Substantia nigra (tissue), 51 donors: ENCODE measurements at places on chromosomes 12 and 14.

GRCh38 chr12:80491166-80491565 lies 47.1 kb downstream of the PTPRQ start:
- DNase-seq = no peak

- DNase-seq = no peak
Measured at GRCh38 chr12:98058838-98059237, 456.6 kb upstream of the TMPO start.

- DNase-seq = no peak
Measured at GRCh38 chr14:71181215-71182003, 274.1 kb downstream of the PCNX1 start.

DNA sequence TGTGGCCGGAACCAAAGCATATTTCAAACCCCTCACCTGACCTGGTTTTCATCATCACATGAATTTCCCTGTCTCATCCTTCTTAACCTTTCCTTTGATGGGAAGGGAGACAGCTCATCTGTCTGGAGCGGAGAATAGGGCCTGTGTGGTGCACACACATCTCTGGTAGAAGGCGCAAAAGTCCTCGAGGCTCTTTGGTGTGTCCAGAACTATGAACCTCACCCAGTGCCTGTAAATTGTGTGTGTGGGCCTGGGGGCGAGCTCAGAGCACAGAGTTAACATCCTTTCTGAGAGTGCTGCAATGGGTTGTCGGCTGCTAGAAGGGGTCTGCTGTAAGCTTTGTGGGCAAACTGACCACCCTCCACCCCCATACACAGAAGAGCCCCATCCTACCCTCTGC lies 749 bp downstream of the GALNT6 start:
- DNase-seq = no peak

- DNase-seq = no peak
Measured at GRCh38 chr14:24721775-24722174, 87.8 kb upstream of the GZMB start.

DNA sequence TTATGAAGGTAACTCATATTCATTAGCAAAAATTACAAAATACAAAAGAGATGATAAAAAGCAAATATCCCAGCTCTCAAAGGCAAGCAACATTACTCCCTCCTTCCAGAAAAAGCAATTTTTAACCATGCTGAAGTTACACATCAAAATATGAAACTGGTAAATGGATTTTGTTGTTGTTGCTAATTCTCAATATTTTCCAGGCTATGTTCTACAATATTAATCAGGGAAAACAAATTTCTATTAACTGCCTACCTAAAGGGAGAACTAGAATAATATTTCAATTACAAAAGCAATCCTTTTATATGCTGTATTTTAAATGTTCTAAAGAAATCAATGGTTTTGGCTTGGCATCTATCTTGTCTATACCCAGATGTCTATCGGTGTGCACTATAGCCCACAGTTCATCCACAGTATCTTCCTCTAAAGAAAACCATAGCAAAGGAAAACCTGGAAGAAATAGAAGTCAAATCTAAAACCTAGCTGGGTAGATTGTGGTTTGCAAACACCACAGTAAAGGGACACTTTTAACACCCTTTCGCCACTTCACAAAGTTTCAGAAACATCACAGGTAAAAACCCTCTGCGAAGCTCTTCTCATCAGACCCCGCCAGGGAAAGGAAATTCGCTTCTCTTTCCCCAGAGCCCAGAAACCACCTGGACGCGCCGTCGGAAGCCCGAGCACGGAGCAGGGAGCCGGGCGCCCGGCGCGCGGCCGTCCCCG lies 32.0 kb downstream of the TC2N start:
- no peak for DNase-seq

- no peak for DNase-seq
Measured at GRCh38 chr14:99079061-99079727, 192.8 kb downstream of the BCL11B start.

DNA sequence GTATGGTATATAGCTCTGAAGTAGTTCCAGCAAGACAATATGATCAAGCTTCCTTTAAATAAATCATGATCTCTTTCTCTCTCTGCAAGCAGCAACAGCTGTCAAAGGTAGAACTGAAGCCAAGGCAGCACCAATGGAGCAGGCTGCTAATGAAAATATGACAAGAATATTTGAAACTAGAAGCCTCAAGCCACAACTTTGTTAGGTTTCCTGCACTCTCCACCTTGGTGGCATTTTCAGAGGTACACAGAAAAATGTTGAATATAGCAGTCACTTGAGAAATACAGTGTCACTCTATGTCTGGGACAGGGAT lies 43.8 kb upstream of the PSMA6 start:
- no peak for DNase-seq

DNA sequence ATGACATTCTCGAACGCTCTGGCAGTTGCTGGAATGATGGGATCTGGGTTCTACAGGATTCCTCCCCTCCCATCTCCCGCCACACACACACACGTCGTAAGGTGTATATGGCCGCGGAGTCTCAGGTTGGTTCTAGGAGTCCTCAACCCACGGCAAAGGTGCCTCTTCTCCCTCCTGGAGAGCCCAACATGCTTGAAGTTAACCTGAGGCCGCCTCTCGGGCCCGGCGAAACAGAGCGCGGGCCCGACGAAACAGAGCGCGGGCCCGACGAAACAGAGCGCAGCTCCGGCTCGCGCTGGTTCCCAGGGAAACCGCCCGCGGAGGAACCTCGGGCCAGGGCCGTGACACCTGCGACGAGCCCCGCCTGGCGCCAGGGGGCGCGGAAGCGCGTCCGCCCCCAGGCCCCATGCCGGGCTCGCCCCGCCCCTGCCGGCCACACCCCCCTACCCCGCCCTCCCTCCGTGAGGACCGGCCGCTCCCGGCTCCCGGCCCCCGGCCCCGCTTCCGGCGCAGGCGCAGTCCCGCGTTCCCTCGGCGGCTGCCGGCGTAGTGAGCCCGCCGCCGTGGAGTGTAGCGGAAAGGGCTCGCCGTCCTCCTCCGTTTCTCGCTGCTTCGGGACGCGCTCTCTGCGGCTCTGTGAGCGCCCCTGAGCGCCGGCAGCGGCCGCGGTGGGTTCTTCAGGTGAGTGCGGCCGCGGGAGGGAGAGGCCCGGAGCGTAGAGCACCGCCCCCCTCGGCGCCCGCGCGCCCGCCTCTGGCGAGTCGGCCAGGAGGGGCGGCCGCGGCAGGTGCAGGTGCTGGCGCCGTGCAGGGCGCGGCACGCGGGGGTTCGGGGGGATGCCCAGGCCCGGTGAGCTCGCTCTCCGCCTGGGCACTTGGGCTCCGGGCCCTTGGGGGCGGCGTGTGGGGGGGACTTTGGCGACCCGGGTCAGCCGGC lies at the start of gene RAB3IP:
TSS of gene RAB3IP (plus strand) at position 510 of the 936 bp plus-strand sequence. CDS start 16,549 bp downstream, outside the sequence.
- DNase-seq = peak; percentile 74

DNA sequence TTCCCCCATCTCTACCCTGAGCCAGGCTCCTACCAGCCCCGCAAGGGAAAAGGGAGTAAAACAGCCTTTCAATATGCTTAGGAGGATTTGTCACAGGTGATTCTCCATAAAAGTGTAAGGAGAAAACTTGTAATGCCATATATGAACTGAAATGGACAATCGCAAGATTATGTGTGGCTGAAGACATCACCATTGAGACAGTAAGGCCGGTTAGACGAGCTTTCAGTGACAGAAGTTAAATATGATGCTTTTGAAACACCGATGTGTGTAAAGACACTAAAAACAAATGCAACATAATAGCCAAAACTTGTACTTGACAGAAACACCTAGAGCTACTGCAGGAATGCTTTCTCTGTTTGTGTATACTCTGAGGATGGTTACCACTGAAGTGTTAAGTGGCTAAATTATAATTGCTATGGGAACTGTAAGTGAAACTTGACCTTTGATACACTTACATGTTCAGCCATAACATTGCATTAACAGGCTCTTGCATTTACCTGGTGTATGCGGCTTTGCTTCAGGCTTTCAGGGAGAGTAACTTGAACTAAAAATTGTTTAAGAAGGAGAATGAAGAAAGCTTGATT lies 42.3 kb downstream of the FAR2 start:
- no peak for DNase-seq

DNA sequence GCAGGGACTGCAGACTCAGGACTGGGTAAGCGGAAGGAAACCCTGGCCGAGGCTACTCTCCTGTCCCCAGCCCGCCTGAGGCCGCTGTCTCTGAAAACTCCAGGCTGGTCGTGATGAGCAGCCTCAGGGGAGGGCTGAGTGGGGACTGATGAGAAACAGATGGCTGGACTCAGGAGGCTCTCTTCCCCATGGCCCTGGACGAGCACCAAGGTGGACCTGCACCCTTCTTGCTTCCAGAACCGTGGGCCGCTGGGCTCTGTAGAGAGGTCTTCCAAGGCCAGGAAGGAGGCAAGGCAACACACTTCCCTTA lies 1.1 kb downstream of the TEX22 start:
- DNase-seq = no peak

DNA sequence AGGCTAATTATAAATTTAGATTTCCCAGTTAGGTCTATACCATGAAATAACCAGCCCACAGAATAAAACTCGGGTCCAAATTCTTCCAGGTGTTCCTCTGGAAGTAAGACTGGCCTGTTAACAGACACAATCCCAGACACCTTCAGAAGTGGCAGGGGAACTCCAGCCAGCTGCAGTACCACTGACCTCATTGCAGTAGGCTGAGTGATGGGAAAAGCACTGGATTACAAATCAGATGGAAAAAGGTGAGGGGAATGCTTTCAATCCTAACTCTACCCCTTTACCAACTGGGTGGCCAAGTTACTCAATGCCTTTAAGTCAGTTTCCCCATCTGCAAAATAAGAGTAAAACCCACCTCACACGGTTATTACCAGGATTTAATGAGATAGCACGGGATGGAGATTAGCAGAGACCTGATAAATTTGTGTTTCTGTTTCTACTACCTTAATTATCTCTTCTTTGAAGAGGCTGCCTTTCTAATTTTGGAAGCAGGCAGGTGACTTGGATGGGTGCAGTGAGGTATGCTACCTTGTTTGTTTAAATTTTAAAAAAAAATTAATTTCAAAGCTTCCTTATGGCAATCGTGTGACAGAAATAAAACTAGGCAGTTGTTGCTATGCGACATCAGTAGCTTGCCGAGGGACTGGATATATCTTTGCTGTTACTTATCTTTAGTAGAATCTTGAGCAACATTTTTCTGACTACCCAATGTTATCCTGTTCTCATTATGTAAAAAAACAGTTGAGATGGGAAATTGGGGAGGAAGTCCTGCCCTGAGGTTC lies 167.3 kb upstream of the GRIN2B start:
- DNase-seq = no peak

DNA sequence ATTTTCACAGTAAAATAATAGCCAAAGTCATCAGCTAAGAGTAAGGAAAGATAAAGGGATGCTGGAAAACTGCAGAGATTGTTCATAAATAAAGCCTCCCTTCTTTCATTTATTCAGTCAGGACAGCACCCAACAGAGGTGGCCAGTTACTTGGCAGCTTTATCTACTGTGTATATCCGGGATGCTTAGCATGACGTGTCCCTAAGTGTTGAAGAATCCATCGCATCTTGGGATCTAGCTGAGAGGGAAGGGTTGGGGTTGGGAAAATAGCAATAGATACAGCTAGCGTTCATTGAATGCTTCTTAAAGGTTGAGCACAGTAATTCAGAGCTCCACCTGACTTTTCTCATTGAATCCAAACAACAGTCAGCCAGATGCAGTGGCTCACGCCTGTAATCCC lies 5.6 kb upstream of the ERBB3 start:
- DNase-seq = no peak

- DNase-seq = no peak
Measured at GRCh38 chr14:71049435-71050133, 142.3 kb downstream of the PCNX1 start.

DNA sequence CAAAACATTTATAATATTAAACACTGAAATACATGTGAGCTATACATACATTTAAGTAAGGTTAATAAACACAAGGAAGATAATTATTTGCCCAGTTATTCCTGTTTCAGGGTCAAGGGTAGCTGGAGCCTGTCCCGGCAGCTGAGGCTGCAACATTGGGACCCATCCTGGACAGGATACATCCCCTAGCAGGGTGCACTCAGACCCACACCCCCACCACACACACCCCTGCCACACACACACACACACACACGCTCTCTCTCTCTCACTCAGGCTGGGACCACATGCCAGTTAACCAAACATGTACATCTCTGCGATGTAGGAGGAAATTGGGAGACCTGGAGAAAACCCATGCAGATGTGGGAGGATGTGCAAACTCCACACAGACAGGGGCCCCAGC lies 112.6 kb upstream of the TMCC3 start:
- DNase-seq = no peak

- no peak for DNase-seq
Measured at GRCh38 chr14:56952766-56953473, 142.6 kb upstream of the OTX2 start.

- no peak for DNase-seq
Measured at GRCh38 chr14:68949601-68949965, 29.5 kb downstream of the ACTN1 start.

- peak; percentile 37 for DNase-seq
Measured at GRCh38 chr14:104724981-104725771, 1.1 kb downstream of the ADSS1 start.

DNA sequence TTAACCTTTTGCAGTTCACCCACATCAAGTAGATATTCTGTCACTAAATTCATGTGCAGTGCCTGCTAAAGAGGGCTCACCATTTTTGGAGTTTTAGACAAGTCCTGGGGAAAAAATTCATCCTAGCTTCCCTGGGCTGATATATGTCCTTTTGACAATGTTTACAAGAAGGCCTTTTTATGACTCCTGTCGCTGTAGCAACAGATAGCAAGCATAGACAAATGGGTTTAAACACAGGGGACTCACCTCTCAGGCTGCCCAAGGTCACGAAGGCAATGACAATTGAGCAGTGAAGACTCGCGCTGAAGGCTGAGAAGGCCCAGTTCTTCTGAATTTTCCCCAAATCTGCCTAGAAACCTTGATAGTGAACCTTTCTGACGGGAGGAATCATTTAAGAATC lies 150.7 kb upstream of the CPM start:
- DNase-seq = no peak

DNA sequence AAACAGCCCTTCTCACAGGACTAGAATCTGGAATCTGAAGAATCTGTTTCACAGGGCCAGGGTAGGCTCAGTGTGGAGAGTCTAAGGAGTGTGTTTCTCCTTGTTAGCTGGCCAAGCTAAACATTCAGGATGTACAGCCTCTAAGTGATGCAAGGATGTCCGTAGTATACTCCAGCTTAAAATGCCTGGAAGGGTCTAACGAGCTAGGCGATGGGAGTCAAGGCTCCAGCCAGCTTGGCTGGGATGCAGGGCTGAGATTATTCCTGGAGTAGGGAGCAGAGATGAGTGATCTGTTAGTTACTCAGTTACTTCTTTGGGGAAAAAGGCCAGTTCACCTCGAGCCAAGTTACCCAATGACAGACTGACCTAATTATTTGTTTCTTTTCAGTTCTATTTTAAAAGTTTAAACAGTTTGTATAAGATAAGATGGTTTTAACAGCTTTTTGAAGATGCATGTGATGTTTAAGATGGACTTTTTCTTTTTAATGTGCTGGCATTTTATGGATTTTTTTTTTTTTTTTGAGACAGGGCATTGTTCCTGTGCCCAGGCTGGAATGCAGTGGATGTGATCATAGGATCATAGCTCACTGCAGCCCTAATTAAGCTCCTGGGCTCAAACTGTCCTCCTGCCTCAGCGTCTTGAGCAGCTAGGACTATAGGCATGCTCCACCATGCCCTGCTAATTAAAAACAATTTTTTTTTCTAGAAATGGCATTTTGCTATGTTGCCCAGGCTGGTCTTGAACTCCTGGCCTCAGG lies 41.1 kb downstream of the SYNE2 start:
- DNase-seq = no peak
